ENCODE measurements at places on chromosomes 2 and 18.

DNA sequence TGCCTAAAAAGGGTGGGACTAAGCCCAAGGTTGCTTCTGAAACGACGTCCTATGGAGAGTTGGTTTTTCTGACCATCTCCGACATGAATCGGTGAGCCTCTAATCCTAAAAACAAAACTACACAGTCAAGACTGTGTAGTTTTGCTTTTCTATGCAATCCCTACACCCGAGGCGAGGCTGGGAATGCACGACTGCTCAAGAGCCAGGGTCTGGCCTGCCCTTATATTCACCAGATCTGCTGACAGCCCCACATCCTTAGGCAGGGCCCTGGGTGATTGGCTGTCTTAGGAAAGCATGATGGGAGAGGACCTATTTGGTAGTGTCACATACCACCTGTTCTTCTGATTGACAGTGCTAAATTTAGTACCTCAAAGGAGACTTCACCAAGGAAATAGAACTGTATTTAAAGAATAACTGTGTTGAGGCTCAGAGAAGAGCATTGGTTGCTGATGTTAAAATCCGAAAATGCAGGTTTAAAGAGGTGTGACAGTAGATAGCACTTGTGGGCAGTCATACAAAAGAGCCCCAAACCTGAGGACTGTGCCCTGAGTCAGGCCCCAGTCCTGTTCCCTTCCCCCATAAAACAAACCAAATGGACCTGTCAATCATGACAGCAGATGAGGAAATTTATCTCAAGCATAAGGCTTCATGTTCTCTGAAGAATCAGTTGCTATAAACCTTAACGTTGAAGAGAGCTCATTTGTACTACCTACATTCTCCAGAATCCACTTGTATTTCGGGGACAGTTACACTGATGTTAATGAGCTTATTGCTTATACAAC, at the start of gene TTN:
Gene TTN, minus strand, starts transcription at position 197 of the 782 bp plus-strand sequence. CDS start 2,781 bp downstream, outside the sequence.
- no peak for DNase-seq

DNA sequence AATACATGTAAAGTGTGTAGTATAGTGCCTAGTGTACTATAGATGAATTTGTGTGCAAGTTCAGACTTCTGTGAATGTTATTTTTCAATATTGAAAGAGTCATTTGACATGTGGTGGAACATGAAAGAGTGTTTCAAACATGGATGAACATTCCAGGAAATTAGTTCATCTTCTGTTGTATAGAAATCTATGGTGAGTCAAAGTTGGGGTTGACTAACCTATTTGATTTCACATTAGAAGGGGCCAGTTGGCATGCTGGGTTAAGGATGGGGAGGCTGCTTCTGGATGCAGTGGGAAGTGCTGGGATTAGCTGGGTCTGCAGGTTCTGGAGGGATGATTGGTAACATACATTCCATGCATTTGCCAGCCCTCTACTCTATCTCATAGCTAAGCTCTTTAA, 50.6 kb downstream of the LYPD6B start:
- DNase-seq: no peak

DNA sequence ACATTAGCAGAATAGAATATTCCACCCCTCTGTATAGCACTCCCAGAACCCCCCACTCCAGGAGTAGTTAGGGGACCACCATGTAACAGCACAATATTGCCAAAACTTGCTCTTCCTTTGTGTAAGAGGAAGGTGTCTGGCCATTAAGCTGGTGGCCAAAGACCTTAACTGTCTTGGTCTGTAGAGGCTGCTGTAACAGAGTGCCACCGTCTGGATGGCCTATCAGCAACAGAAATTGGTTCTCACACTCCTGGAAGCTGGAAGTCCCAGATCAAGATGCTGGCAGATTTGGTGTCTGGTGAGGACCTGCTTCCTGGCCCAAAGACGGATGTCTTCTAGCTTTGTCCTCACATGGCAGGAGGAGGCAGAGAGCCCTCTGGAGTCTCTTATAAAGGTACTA, 61.6 kb upstream of the TGFA start:
- DNase-seq: peak; percentile 3

GRCh38 chr2:56134861-56135260, 48.9 kb upstream of the CCDC85A start:
- no peak for DNase-seq

DNA sequence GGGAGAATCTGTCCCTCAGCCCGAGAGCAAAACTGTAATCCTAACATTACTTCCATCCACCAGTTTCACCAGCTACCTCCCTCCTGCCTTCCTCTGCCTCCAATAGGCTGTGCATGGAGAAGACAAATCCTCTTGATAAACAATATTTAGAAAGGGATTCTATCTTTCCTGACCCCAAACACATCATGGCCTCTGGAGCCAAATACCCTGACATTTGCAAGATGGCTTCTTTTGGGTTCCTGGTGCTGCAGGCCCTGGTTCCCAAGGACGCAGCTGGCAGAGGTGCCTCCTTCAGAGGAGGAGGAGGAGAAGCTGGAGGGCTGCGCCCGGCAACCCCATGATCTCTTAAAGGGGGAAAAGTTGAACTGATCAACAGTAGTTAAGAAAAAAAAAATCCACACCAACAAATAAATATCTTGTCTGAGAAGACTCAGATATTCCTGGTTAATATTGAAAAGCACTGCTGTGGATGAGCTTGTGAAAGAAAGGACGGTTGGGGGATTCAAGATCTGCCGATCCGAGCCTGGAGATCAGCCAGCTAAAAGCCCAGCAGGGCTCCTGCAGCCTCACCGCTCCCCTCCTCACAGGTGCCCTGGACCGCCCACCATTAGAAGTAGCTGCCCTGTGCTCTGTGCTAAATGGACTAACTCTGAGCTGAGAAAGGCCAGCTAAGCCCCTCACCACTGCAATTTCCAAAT, 116.8 kb downstream of the MSH2 start:
- DNase-seq: no peak

DNA sequence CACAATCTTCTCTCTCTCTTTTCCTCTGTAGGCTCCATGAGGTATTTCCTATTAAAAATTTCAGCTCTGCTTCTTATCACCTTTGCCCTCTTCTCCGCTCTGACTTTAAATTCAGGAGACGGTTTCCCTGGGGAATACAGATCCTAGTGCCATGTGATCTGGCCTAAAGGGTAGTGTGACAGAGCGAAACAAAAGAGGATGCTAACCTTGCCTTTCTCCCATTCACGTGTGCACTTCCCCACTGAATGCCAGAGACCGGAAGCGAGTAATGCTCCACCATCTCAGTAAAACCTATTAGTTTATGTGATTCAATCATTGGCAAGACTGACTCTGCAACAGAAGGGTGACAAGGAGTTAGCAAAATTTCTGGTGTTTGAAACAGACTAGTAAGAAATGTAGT, 358.3 kb downstream of the ZNF521 start:
- no peak for DNase-seq

Measured in RCC 7860 (cell line).